Body of pancreas (tissue), 4 donors: ENCODE measurements at places on chromosomes 4 and X.
A peak's percentile ranks its signal among the peaks of the same experiment; 100 is the strongest.

DNA sequence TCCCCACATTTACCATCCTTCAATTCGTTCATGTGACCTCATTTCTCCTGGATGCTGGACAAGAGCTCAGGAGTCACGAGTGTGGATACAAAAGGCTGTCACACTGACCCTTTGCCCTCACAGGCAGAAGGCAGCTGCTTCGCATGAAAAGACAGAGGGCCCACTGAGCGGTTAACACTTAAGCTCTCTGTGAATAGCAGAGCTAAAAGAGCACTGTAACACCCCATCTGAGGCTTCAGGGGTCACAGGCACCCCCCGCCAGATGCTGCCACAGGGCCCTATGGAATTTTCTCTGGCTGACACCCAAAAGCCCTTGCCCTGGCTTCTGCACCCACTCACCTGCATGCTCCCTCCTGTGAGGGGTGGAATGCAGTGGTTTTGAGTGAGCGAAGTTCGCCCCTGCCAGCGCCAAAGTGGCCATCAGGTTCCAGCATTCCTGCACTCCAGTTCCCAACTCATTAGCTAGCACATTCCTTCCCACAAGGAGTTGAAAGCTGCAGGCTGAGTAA lies 360.9 kb downstream of the PPP3CA start:
- no peak overlapping the region for H3K27ac ChIP-seq
- H3K36me3 ChIP-seq = no peaks in the 10 kb centered on the region

DNA sequence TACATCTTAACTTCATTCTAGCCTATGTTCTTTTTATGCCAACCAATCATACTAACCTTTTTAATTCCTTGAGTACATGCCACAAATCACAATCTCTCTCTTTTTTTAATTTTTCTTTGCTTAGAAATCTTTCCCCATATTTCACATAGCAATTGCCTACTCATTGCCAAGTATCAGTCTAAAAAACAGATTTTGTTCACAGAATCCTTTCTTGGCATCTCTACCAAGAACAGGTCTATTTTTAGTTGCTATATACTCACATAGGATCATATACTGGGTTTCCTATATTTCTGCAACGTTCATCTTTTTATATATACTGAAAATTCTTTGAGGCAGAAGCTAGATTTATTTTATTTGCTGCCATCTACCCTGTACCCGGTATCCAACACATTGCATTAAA lies 292.1 kb downstream of the GASK1B start:
- H3K27me3 ChIP-seq = no peaks in the 10 kb centered on the region
- H3K27ac ChIP-seq = no peak overlapping the region
- no peaks in the 10 kb centered on the region for H3K4me1 ChIP-seq
- no peak for DNase-seq

DNA sequence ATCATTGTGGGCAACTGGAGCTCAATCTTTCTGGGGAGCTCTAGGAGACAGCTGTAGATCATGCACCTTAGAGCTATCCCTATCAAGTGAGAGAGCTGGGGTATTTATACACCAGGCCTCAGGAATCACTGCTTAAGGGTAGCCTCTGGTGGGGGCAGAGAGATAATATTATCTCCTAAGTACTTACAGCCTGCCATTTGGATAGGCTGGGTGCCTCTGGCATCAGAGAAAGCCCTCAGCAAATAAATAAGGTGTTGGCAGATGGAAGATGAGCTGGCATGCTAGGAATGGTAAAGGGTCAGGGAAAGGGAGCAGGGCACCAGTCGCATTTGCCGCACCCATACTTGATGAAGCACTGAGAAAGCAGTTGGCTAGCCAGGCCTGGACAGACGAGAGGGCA lies 75.9 kb downstream of the HCCS start:
- DNase-seq = no peak
- H3K36me3 ChIP-seq = no peaks in the 10 kb centered on the region
- H3K27ac ChIP-seq = no peak overlapping the region
- H3K27me3 ChIP-seq = no peaks in the 10 kb centered on the region

GRCh38 chr4:53026233-53026632 lies 164.1 kb downstream of the RASL11B start:
- DNase-seq = no peak
- no peak overlapping the region for H3K27ac ChIP-seq
- peaks cover 4% of the 10 kb centered on the region for H3K4me1 ChIP-seq
- H3K4me3 ChIP-seq = no peak overlapping the region
- H3K36me3 ChIP-seq = no peaks in the 10 kb centered on the region

DNA sequence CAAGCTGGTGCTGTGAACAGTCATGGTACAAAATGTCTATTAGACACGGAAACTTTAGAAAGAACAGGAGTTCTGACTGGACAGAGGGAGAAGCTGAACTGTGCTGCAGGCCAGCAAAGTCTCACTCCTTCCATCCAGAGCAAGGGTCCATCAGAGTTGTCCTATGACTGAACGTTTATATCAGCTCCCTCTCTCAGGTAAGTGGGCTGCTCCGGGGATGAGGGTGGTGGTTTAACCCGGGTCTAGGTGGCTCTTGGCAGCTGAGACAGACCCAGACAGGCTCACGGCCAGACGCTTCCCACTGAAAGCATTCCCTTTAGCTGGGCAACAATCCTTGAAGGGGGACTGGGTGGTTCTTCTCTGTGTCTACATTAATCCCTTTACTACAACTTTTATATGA lies 385.0 kb upstream of the SMIM31 start:
- H3K27me3 ChIP-seq = no peaks in the 10 kb centered on the region
- no peaks in the 10 kb centered on the region for H3K4me1 ChIP-seq
- no peaks in the 10 kb centered on the region for H3K36me3 ChIP-seq
- no peak overlapping the region for H3K4me3 ChIP-seq
- no peak overlapping the region for H3K27ac ChIP-seq

DNA sequence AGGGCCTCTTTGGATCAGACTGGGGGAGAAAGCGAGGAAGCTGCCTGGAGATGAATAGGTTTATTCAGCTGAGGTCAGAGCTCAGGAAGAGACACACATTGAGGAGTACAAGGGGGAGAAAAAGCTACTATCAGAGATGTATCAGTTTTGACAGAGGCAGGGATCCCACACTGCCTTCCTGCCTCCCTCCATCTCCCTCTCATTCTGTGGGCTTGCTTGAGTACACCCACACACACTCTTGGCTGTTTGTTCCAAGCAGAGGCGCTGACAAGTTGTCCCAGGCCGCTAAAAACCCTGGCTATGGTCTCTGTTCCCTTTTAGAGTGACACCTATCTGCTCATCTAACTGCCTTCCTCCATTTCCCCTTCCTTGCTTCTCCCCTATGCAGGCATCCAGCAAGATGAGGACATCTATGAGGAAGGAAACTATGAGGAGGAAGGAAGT lies 5.2 kb downstream of the TSPYL2 start:
- H3K27me3 ChIP-seq = no peaks in the 10 kb centered on the region
- peak overlapping the region; percentile 52 for H3K27ac ChIP-seq
- H3K4me3 ChIP-seq = no peak overlapping the region
- DNase-seq = no peak
- H3K4me1 ChIP-seq = peaks cover 44% of the 10 kb centered on the region
- H3K36me3 ChIP-seq = no peaks in the 10 kb centered on the region

- peaks cover 20% of the 10 kb centered on the region for H3K4me1 ChIP-seq
- peak within 1 kb of the TSS; percentile 93 for H3K4me3 ChIP-seq
- no peaks in the 10 kb centered on the region for H3K36me3 ChIP-seq
- H3K27ac ChIP-seq = peak within 1 kb of the TSS; percentile 84
- no peaks in the 10 kb centered on the region for H3K27me3 ChIP-seq
- peak; percentile 97 for DNase-seq
These were observed at the start of the genes RWDD4 and TRAPPC11 for GRCh38 chr4:183659029-183659871. RWDD4 (minus strand) TSS chr4:183659185; CDS start chr4:183658952, 233 bp downstream. TRAPPC11 (plus strand) TSS chr4:183659293; CDS start chr4:183663868, 4,575 bp downstream.

- no peak for DNase-seq
- H3K27ac ChIP-seq = no peak overlapping the region
- H3K4me3 ChIP-seq = no peak overlapping the region
- peaks cover 10% of the 10 kb centered on the region for H3K4me1 ChIP-seq
These were observed 374.2 kb upstream of the SMIM31 start for GRCh38 chr4:164379694-164380093.

GRCh38 chr4:99878604-99879003 lies 15.6 kb downstream of the LAMTOR3 start:
- DNase-seq = no peak
- H3K4me3 ChIP-seq = no peak overlapping the region
- H3K27me3 ChIP-seq = no peaks in the 10 kb centered on the region
- H3K36me3 ChIP-seq = peaks cover 25% of the 10 kb centered on the region

DNA sequence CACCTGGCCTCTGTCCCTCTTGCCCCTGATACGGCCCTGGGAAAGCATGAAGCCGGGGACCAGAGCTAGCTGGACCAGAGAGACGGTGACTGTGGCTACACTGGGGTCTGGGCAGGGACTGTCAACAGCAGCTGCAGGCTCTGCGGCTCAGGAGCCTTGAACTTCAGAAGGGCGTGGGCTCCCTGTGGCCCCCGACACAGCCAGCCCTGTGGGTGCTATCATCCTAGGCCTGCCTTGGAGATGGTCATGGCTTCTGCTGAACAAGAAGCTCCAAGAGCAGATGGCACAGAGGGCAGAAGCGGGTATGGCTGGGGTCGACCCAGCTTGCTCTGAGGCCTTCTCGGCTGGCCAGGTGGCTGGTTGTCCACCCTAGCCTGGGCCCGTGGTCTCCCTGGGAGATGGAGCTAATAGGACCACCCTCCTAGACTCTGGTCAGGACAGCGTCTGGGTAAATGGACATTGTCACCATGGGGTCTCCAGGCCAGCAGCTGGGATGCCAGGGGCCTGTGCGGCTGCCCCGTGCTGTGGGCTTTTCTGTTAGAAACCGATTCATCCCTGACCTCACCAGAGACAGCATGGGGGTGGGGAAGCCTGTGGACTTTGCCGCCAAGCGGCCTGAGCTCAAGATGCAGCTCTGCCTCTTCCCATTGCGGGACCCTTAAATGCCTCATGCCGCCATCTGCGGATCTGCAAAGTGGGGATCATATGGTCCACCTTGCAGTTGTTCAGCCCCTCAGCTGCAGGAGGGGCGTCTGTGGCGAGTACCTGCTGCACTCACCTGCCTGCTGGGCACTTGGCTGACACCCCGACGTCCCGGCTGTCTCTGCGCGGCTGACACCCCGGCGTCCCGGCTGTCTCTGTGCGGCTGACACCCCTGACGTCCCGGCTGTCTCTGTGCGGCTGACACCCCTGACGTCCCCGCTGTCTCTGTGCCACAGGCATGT lies 21.1 kb downstream of the CPZ start:
- no peak overlapping the region for H3K4me3 ChIP-seq
- H3K36me3 ChIP-seq = no peaks in the 10 kb centered on the region
- H3K27me3 ChIP-seq = no peaks in the 10 kb centered on the region
- H3K27ac ChIP-seq = no peak overlapping the region
